Mucosa of gallbladder (tissue), 1 donor: ENCODE measurements at places on chromosomes 16 and 17.
A peak's percentile ranks its signal among the peaks of the same experiment; 100 is the strongest.

DNA sequence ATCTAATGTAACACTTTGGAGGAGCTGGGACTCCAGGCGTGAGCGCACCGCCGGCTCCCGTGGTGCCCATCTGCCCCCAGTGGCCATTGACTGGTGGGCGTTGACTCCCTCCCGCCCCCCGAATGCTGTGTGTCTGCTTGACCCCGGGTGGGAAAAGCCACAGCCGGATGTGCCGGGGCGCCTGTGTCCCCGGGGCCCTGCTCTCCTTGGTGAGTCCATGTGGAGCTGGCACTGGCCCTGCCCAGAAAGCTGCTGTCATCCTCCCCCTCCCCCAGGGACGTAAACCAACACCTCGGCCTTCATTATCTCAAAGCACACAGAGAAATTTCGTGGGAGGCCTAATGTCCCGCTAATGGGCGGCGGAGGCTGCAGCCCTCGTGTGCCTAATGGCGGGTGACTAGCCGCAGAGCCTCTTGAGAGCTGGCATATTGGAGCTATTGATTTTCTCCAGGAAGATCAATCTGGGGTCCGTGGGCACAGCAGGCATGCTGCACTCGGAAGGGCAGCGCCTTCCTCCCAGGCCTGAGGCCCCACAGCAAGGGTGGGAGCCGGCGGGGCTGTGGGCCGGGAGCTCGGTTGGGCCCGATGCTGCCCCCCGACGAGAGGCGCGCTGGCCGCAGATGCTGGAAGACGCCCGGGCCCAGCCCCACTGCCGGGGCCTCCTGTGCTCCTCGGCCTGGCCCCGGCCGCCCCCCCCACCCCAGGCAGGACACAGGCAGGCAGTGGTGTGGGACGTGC lies 4.0 kb upstream of the PERCC1 start:
- no peak for DNase-seq

GRCh38 chr16:4679850-4680636 lies 13.3 kb upstream of the NUDT16L1 start:
- peak; percentile 84 for DNase-seq

DNA sequence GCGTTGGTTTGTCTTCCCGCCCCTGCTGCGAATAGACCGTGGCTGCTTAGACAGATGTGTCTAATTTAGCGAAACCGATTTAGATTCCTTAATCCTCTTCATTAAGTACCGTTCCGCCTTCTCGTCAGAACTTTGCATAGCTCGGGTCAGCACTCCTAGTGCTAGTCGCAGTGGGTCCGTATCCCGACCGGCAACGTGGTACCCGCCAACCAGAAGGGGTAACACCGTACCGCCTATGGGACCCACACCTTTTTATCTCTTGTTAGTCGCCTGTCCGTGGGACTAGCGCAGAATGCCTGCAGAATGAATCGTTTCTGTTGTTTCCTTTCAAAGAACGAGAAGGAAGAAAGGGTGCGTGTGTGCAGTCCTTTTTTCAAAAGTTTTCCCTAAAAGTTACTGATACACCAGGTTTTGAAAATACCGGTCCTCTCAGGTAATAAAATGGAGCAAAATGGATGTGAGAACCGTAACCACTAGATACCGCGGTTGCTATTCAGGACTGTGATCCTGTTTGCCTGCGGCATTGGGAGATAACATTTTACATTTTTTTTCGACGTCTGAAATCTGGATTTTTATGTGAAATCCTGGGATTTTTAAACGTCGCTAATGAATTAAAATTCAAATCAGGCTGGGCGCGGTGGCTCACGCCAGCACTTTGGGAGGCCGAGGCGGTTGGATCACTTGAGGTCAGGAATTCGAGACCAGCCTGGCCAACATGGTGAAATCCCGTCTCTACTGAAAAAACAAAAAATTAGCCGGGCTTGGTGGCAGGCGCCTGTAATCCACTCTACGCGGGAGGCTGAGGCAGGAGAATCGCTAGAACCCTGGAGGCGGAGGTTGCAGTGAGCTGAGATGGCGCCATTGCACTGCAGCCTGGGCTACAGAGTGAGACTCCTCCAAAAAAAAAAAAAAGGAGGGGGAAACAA lies 998 bp upstream of the SRSF1 start:
- DNase-seq, result no peak

GRCh38 chr17:6894206-6894528 lies 62.6 kb upstream of the TEKT1 start:
- DNase-seq, result no peak

DNA sequence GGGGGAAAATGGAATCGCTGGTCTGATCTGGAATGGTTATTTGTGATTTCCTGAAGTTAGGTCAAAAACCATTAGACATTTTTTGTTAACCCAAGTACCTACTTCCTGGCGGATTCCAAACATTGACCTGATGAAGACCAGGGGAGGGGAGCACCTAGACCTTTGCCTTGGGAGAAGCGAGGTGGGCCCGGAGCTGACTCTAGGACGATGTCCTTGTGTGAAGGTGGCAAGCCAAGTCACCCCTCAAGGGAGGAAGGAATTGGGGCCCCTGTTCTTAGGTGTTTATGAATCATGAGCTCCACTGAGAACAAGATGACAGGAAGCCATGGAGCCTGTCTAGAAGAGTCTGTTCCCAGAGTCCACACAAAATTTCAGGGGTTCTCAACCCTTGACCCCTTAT lies 204.9 kb upstream of the FOXF1 start:
- no peak for DNase-seq

DNA sequence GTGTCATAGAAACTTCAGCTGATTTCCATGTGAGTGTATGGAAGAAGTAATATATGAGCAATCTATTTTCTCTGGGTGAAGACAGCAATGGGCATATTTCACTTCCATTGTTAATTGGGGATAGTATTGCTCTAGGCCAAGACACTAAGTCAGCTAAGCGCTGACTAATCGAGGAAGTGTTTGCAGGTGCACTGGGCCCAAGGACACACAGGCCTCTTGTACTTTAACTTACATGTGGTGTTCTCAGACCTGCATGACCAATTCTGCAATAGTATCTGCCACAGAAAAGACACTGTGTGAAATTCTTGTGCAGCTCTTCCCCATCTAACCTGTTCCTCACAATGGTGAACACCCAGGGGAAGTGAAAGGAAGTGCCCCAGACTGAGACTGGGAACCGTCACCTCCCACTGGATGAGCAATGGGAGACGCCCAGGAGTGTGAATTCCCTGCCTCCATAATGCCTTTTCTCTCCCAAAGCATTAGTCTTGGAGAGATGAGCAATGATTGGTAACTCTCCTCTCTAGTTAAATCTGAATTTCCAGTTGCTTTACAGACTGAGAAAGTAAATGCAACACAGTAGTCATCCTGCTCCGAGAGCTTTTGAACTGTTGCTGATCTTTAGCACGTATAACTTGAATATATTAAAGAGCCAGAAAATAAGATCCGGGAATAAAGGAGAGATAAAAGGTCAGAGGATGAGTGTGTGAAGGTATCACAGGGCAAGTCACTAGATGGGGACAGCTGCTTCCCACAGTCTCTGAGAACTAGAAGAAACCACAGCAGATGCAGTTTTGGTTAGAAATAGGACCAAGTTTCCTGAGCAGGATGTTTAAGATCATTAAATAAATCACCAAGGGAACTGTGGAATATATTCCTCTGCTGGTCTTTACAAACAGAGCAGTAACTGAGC lies 82.6 kb downstream of the CDK5R1 start:
- no peak for DNase-seq

GRCh38 chr17:74712301-74712700 lies 422 bp downstream of the CD300LF start:
- DNase-seq, result no peak
